Peyer's patch (tissue), 4 donors: ENCODE measurements at places on chromosomes 16 and 17.

DNA sequence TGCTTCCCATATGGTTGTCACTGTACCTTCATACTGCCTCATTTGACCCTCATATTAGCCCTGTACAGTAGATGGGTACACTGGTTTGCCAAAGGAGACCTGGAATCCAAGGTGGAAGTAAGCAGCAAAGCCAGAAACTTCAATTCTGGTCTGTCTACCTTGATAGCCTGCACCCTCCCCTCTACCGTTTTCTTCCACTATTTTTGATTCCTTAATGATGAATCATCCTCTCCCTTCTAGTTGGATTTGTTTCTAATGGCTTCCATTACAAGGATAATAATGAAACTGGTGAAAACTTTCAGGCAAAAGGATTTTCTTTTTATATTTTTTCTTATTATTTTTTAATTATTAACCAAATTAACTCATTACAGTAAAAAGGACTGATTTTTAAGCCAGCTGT lies 17.3 kb downstream of the TAC4 start:
- no peak for DNase-seq
- no peak overlapping the region for H3K4me3 ChIP-seq
- peaks cover 2% of the 10 kb centered on the region for H3K4me1 ChIP-seq
- no peaks in the 10 kb centered on the region for H3K27me3 ChIP-seq
- H3K36me3 ChIP-seq, result no peaks in the 10 kb centered on the region

DNA sequence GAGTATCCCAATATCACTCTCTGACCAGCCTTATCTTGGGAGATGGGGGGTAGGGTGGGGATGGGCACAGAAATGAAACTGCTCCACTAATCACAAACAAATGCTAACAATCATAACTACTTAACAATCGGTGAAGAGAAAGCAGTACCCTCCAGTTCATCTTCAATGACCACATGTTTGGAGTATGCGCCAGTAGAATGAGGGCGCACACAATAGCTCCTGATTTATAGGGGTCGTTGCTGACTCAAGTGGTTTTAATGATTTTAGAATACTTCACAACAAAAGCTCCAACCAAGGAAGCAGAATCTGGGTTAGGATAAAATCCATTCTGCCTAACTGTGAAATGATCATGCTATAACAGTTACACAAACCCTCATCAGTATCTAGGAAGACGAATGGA lies 184.4 kb downstream of the AATF start:
- H3K27ac ChIP-seq, result no peak overlapping the region
- no peaks in the 10 kb centered on the region for H3K36me3 ChIP-seq
- DNase-seq, result no peak
- no peaks in the 10 kb centered on the region for H3K4me1 ChIP-seq
- no peak overlapping the region for H3K4me3 ChIP-seq
- no peaks in the 10 kb centered on the region for H3K27me3 ChIP-seq

DNA sequence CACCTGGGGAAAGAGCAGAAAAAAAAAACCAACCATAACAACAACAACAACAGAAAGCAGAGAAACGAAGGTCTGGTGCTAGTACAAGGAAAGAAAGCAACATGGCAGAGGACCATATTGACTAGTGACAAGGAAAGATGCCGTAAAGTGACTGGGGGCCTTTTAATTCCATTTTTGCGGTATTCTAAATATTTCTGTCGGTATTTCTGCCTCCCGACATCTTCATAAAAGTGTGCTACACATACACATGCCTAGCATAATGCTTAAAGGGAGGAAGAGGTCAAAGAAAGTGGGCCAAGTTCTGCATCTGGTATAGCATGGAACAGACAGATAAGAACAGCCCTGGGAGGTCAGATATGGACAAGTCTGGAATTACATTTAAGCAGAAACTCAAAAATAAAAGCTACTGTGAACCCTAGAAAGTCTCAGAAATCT lies 19.5 kb upstream of the RNF43 start:
- H3K4me3 ChIP-seq, result no peak overlapping the region
- no peaks in the 10 kb centered on the region for H3K27me3 ChIP-seq
- H3K27ac ChIP-seq, result no peak overlapping the region
- H3K36me3 ChIP-seq, result no peaks in the 10 kb centered on the region
- H3K4me1 ChIP-seq, result no peaks in the 10 kb centered on the region

GRCh38 chr17:17151055-17151454 lies 55.1 kb downstream of the PLD6 start:
- no peaks in the 10 kb centered on the region for H3K27me3 ChIP-seq
- H3K36me3 ChIP-seq, result no peaks in the 10 kb centered on the region
- H3K4me1 ChIP-seq, result no peaks in the 10 kb centered on the region
- H3K27ac ChIP-seq, result no peak overlapping the region
- no peak overlapping the region for H3K4me3 ChIP-seq
- DNase-seq, result no peak
